ENCODE measurements at places on chromosomes 13 and 19. TPM values are rescaled to one million over a fixed set of nuclear protein-coding genes. Genes with fewer than 3 reads are reported as not detected.

DNA sequence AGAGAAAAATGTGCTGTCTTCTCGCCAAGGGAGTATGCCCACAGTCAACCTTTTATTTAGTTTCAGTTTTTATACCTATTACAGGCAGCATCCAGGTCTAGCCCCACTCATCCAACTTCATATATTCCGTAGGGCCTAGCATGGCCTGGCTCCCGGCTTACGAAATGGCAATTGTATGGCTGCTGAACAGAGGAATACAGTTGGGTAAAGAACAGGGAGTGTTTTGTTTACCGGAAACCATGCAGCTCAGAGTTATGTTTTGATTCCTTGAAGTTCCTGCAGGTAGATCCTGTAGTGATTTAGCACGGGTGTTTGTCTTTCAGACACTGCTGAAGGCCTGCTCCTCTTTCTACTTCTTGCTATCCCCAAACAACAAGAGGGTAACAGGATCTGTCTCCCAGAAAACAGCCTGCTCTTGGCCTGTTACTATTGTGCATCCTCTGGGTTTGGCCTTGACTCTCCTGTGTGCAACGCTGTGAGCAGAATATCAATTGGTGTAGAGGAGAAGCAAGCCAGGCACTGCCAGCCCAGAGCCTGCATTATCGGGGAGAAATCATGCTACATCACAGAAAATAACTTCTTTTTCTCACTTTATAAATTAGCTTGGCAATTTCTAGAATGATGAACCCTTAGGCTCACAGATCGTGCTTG is 32.4 kb downstream of the OLFM4 start:
- DNase-seq = no peak

The KANK3 gene
- 22.8 TPM for total RNA-seq

The TMEM190 gene
- not detected for total RNA-seq

The IGFL2 gene
- not detected for total RNA-seq

All from left ventricle myocardium superior (tissue), 1 donor.